CD4-positive, alpha-beta T cell treated with Interleukin-1 beta for 1 hour (primary cell): ENCODE measurements at places on chromosomes 6 and 20.

DNA sequence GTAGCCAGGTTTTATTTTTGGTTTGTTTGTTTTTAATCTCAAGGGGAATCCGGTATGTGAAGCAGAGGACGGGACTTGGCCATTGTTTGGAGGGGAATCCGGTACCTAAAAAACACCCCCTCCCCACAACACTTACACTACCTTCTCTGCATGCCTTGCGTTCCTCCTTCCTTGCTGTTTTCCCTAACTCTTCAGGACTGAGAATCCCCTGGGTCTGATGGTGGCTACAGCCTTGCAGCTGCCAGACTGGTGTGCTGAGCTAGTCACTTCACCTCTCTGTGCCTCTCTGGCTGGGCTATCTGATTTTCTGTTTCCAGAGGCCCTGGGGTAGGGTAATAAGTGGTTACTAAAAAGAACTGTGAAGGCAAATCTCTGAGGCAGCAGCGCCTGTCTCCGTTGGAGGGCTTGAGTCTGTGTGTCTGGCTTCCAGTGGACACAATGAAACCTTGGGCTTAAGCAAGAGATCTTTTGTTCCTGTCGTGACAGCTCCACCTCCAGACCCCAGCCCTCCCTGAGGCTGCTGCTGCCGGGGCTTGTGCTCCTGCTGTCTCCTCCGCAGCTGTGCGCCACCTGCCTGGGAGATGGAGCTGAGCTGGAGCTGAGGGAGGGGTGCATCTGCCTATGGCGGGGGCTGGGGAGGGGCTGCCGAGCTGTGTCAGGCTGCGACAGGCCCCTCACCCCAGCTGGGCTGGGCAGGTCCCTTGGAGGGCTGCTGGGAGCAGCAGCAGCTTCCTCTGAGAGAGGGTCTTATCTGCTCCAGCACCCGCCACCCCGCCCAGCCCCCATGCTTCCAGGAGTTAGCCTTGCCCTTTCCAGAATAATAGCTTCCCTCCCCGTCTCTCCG is 65.8 kb upstream of the CCDC167 start:
- DNase-seq: no peak

DNA sequence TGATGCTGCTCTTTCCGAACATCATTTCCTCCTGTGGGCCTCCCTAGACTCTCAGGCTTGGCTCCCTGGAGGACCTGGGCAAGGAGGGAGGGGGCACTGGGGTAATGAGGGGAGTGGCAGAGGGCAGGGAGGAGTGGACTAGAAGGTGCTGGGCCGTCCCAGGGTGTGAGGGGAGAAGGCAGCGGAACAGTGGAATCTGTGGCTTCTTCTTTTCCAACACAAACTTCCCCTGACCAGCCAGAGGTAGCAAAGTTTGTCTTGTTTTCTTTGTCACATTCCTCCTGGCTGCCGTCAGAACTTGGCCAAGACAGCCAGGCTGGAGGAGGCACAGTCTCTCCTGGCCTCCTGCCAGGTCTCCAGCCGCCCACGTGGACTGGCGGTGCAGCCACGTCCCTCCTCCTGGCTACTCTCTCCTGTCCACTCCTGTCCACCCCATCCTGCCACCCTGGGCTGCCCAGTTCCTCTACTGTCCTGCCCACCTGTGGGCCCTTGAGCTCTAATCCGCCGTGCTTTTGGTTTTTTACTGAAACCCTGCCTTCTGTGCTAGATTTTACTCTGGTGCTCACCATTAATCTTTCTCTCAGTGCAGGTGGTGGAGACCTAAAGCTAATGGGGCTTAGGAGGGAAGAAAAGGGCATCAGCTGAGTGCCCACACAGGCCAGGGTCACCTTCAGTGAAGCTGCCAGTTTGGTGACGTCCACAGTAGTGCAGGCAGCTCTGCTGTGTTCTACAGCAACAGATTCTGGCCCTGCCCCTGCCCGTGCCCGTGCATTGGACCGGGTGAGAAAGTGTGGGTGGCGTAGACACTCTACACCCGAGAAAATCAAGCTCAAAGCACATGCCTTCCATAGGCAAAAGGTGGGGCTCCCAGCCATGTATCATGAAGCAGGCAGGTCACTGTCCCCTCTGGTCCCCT is 2.8 kb upstream of the CDSN start:
- no peak for DNase-seq

GRCh38 chr6:126252154-126252553 is 87.8 kb upstream of the CENPW start:
- no peak for DNase-seq

DNA sequence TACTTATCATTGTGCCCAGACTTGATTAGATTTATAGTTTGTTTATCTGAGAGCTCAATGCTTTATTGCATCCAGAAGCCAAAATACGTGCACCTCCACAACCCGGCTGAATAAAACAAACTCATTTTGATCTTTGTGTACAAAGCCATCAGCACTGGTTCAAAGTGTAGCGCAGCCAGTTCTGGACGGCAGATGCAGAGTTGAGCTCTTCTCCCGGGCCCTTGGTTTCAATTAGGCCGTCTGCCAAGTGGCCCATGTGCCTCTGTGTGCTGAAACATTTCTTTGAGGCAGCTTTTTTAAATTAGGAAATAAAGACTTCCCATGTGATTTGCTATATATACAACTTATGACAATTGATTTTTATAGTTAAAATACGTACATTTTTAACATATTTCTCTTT is 96.2 kb upstream of the RSPO3 start:
- no peak for DNase-seq

- DNase-seq: no peak
These were observed 104.0 kb downstream of the ARHGAP18 start for GRCh38 chr6:129605967-129606366.

GRCh38 chr20:38893565-38894090 is 32.6 kb upstream of the FAM83D start:
- peak; percentile 84 for DNase-seq

DNA sequence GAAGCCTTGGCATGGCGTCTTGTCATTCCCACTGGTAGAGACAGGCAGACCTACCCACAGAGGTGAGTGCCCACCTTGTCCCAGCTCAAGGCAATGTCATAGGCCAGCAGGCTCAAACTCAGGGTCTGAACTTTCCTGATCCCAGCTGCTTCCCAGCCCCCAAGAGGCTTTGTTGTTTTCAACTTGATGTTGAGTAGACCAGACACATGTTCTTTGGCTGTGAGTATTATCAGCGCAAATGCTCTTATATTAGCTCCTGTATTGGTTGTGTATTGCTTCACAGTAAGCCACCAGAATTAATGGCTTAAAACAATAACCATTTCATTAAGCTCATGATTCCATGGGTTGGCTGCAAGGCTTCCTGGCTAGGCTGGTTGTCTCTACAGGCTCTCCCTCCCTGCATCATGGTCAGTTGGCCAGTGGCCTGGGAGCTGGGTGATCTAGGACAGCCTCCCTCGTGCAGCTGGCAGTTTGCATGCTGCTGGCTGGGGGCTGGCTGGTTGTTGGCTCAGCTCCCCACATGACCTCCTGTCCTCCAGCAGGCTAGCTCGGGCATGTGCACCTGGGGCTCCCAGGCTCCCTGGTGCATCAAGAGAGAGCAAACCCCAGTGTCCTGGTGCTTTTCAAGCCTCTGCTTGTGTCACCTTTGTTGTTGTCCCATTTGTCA is 21.6 kb downstream of the TOX2 start:
- no peak for DNase-seq

DNA sequence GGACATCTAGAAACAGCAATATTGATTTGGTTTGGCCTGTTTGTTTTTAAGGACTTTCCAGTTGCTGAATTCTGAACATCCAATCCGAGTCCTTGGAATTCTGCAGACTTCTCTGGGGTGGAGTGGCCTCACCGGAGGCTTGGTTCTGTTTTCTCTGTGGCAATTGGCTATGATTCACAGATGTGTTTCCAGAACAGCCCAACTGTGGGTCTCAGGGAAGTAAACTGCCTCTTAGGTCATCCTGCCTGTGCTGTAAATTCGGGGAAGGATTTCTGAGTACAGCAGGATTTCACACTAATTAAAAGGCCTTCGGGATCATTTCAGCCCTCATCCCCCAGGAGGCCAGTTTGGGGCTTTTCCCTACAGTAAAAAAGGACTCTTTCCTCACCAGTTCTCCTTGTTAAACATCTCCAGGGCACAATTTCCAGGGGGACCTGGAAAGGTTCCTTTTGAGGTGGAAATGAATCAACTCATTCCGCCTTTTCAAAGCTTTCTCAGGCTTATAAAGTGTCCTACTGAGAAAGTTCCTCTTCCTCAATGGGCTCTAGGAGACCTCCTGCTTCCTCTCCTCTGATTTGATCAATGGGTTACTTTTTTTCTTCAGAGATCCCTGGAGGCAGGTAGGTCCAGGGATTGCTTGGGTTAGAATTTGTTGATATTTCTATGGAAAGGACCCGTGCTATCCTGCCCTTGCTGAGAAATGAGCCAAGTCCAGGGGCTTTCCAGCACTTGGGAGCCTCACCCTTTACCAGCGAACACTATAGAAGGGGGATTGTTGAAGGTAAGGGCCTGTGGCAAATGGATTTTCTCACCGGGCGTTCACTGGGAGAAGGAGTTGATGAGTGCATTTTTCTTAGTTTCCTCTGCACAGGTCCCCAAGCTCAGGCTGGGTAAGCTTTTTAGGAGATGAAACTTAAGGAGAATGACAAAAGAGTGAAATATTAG is 114.6 kb downstream of the CLIC5 start:
- no peak for DNase-seq

- DNase-seq: peak; percentile 57
These were observed 78.1 kb downstream of the PRDM1 start for GRCh38 chr6:106163966-106164877.

DNA sequence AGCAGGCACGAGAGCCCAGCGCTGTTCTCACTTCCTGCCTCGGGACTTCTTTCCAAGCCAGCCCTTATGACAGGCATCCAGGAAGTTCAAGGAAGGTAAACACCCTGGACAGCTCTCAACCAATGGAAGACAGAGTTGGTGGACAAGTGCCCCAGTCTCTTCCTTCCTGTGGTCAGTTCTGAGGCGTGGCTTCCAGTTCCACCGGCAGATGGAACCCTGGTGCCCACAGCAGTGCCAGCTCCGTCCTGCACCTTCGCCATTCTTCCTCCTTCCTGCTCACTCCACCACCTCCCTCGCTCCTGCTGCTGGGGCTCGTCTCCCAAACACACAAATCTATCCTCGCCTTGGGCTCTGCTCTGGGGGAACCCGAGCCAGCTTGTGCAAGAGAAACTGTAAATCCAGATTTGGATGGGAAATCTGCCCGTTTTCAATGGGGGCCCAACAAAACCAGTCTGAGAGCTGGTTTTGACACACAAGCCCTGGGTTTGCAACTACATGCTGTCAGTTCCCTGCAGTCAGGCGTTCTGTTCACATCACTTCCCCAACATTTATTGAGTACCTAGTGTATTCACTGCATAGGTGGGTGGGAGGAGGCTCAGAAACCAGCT is 162.7 kb downstream of the GRM4 start:
- no peak for DNase-seq

- peak; percentile 16 for DNase-seq
These were observed 93.9 kb downstream of the RNASET2 start for GRCh38 chr6:166862287-166862977.

- DNase-seq: no peak
These were observed 282.7 kb upstream of the PRDM1 start for GRCh38 chr6:105803442-105803841.

DNA sequence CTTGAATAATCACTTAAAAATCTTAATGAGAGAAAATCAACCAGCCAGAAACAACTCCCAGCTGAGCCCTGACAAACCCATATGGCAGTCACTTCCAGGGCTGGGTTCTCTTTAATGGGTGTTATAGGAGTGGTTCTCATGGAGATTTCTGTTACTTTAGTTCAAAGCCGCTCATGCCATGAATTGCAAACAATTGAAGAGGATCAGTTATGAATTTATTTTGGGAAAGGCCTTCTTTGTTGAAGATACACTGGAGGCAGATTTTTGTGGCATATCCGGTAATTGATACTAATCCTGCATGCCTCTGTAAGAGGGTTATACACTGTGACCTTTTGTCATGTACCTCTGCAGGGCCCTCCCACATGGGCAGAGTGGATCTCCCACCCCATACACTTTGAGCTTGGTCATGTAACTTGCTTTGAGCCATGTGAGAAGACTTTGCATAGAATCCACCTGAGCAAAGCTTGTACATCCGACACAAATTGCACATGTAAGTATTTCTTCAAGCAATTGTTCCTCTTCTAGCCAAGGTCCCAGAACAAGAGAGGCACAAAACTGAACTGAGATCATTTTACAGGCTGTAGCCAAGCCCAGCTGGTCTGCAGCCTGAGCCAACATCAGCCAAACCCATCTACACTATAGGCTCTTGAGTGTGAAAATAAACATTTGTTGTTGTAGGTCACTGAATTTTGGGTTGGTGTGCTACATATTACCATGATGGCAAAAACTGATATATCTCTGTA is 492.3 kb downstream of the PREX1 start:
- DNase-seq: no peak

GRCh38 chr6:136745300-136745699 is 47.0 kb downstream of the MAP3K5 start:
- DNase-seq: no peak

- DNase-seq: no peak
These were observed 602.2 kb upstream of the NOX3 start for GRCh38 chr6:156057869-156058268.

DNA sequence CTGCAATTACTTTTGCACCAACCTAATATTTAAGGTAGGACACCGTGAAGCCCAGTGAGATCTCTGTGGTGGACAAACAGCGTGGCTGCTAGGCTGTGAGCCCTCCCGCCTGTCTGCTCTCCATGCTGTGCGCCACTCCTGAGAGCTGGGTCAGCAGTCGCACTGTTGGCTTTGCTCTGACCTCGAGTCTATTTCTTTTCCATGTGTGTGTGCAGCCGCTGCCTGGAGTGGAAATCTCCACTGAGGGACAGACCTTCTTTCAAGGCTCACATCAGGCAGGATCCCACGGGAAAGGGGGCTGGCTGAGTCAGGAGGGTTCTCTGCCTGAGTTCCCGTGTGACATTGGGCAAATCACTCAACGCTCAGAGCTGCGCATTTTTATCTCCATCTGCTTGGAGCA is 27.1 kb downstream of the RIPOR3 start:
- no peak for DNase-seq

- DNase-seq: no peak
These were observed 27.6 kb upstream of the IPCEF1 start for GRCh38 chr6:154384191-154384590.

- no peak for DNase-seq
These were observed 5.3 kb upstream of the ZNF184 start for GRCh38 chr6:27478141-27478705.

DNA sequence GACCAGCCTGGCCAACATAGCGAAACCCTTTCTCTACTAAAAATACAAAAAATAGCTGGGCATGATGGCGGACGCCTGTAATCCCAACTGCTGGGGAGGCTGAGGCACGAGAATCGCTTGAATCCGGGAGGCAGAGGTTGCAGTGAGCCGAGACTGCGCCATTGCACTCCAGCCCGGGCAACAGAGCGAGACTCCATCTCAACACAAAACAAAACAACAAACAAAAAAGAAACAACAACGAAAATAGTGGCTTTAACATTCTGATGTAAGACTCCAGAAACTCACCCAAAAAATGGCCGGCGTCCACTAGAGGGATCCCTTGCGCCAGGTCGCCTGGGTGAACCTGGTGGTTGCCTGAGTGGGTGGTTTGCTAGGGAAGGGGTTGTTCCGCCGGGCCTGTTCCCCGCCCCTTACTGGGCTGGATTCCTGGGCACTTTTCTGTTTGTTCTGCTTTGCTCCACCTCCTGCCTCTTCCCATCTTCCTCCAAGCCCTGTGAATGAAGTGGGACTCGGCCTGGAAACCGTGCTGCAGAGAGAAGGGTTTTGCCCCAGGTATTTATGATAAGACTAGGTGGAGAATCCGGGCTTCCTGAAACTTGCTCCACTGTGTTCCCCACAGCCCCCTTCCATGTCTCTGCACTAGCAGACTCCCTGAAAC is 1.5 kb downstream of the PABPC1L start:
- peak; percentile 53 for DNase-seq

GRCh38 chr6:5752391-5752680 is 254.4 kb downstream of the NRN1 start:
- no peak for DNase-seq
